ENCODE measurements at places on chromosomes 5 and 9.

- DNase-seq = no peak
Observed at GRCh38 chr9:137294091-137294680, 7.9 kb downstream of the NRARP start.

- no peak for DNase-seq
Observed at GRCh38 chr9:131722255-131722654, 17.6 kb downstream of the RAPGEF1 start.

GRCh38 chr5:433836-434235 is 9.1 kb upstream of the EXOC3 start:
- DNase-seq = no peak

DNA sequence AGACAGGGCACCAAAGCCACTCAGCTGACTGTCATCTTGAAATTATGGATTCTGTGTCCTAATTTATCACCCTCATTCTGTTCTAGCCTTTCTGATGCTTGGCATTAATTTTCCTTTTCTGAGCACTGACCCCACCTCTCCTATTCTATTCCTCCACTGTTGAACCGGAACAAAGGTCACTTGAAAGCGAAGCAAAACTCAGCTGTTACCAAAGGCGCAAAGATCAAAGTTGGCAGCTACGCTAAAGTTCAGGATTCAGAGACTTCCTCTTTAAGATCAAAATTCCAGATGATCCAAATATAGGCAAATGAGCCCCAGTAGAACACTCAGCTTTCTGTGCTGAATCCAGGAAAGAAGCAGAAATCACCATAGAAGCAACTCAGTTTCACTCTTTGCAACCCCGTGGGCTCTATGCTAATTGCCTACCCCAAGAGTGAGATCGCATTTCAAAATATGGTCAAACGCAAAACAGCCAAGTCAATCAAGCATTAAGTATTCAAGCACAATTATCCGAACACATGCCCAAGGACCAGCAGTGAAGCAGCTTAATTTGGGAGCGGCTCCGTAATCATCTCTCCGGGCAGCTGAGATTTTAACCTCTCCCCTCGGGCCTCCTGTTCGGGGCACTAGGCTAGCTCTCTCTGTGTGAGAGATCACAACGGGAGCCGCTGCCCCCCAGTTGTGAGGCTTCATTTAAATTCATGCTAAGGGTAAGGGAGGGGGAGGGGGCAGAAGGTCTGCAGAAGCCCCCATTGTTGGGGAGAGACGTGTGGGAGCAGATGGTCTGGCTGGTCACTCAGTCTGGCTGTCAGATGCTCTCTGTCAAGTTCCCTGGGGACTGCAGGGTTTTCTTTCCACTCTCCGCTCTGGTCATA is 288.6 kb downstream of the ELAVL2 start:
- DNase-seq = no peak

- no peak for DNase-seq
Observed at GRCh38 chr9:78938821-78939220, 632.9 kb upstream of the TLE4 start.

DNA sequence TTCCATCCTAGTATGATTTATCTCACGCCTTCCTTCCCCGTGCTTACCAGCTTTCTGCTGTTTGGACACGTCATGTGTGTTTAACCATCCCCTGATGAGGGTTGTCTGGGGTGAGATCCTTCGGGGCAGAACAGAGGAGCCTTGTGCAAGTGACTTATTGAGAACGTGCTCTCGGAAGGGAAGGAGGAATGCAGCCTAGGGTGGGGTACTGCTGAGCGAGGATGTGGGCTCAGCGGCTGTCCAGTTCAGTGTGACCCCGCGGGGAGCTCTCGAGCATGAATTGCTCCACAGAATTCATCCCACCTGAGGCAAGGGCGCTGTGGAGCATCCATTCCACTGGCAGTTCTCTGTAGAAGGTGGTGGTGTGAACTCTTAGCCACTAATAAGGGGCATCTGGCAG is 4.0 kb downstream of the MYOZ3 start:
- no peak for DNase-seq

GRCh38 chr9:108783326-108783725 is 72.5 kb downstream of the ACTL7B start:
- no peak for DNase-seq

- no peak for DNase-seq
Observed at GRCh38 chr5:163094492-163095180, 342.8 kb upstream of the CCNG1 start.

GRCh38 chr5:56671571-56671970 is 143.8 kb upstream of the MAP3K1 start:
- DNase-seq = no peak

DNA sequence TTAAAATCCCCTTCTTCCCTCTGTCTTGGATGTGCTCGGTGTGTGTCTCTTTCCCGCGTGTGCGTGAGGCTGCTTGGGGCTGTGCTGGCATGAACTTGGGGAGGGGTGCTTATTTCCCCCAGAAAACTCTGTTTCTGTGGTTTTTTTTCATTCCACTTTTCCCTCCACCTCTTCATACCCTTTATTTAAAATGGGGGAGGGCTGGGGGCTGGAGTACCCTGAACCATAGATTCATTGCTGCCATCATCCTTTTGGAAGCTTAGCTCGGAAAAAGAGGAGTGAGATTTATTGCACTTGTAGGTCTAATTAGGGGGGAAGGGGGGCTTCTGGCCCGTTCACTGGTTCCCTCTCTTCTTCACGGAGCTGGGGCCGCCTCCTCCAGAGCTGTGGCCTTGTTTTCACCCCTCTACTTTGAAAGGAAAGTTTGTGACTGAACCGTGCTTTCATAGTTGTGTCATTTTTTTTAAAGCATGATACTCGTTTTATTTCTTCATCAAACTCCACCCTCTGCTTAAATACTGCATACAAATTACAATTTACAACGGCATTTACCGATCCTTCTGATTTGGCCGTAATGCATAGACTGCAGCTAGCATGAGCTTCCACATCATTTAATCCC is 2.9 kb downstream of the NR2F1 start:
- no peak for DNase-seq

DNA sequence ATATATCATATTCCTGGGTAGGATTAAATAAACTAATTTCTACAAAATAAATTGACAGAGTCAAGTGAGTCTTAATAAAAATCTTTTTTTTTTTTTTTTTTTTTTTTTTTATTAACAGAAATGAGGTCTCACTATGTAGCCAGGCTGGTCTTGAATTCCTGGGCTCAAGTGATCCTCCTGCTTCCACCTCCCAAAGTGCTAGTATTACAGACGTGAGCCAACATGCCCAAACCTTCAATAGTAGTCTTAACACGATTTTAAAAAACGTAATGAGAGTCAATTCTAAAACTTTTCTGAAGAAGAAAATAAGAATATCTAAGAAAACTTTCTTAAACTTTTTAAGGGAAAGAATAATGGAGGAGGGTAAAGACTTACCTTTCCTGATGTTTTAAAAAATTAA is 84.2 kb downstream of the YIPF5 start:
- DNase-seq = no peak

DNA sequence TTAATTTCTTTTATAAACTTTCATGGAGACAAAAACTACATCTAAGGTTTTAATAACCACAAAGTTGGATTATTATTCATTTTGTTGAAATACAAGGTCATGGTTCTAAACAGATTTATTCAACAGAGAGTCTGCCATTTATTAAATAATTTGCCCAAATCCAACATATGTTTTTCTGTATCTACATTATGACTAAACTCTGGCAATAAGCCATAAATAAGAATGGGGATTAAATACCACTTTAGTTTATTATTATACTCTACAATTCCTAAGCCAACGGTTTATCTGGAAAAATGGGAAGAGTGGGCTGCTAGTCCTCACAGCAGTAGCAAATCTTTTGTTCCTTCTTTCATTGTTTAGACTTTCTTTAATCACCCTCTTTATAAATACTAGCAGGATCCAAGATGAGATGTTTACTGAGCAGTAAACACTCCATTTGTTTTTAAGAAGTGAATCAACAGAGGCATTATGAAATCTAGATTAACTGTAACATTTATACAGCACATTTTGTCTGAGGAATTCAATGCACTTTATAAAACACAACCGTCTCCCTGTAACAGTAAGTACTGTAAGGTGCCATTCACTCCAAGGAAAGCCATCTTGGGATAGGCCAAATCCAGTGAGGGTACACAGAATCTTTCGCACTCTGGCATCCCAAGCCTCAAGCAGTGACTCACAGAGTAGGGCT is 89.7 kb downstream of the DROSHA start:
- no peak for DNase-seq

- DNase-seq = no peak
Observed at GRCh38 chr5:148999741-149000140, 63.1 kb downstream of the SH3TC2 start.

DNA sequence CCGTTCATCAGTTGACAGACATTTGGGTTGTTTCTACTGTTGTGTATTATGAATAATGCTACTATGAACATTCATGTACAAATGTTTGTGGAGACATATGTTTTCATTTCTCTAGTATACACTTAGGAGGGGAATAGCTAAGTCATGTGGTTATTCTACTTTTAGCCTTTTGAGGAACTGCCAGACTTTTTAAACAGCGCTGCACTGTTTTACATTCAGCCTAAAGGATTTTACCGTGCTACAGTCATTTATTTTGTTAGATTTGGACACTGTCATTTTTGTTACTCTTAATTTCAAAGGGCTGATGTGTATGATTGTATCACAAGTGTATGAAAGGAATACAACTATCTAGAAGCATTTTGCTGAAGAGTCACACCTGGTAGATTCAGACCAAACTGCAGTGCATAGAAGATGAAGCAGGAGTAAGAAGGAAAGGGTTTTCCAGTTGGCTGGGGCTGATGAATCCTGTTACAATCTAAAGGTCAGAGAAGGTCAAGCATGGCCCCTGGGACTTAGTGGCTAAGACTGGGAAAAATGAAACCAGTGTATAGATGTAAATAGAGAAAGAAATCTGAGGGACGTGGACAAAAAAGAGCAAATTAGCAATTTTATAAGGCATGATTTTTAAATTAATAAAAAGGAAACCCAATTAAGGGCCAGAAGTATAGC is 509.7 kb downstream of the PSAT1 start:
- no peak for DNase-seq

DNA sequence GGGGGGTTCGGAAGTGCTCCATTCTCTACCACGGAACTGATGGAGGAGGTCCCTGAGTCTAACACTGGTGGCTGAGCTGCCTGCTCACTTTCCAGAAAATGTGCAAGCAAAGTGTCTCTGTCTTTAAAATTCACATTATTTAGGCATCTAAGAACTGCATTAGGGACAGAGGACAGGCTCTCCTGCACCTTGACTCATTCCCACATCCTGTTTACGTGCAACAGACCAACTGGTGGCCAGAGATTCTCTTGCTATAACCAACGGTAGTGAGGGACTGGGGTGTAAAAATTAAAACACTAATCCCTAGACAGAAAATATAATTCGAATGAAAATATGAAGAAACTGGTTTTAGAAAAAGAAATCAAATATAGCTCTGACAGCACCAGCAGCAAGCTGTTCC is 320.9 kb downstream of the IRX2 start:
- DNase-seq = no peak

DNA sequence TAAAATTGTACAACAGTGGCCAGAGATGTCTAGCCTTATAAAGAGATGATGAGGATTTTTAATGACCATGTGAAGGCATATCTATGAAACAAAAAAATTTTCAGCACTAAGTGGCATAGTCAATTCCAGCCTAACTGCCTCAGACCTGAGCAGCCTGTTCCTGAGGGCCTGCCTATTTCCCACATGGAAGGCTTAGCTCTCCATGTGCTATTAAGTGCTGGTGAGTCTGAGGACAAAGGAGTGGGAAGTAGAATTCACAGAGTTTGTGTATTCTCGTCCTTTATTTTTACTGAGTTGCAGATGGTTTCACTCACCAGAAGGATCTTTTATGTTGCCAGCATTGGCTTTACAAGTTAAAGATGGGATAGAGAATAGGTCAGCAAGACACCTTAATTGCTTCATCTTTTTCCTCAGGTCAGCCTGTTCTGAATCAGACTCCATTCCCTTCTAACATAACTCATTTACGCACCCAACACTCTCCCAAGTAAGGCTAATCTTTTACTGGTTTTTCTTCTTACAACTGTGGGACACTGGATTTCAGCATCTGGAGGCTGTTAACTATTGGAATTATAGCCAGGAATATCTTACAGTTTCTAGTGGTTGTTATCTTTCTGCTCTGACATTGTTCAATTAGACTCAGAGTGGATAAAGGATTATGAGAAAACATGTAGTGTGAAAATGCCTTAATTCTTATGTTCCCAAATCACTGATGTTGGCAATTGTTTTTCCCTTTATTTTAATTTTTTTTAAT is 76.8 kb downstream of the ISOC1 start:
- DNase-seq = no peak

DNA sequence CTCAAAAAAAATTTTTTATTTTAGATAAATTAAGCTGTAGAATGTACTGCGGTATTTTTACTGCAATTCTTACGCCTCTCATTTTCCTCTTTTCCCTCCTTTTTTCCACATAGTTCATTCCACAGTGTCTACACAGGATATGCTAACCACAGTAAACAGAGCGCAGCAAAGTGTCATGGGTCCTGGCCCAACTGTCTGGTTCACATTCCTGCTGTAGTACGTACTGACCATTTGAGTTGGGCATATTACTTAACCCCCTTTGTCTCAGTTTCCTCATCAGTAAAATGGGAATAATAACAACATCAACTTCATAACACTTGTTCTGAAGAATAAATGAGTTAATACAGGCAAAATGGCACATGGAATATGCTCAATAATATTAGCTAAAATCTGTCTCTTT is 41.6 kb downstream of the SLC44A1 start:
- DNase-seq = no peak

DNA sequence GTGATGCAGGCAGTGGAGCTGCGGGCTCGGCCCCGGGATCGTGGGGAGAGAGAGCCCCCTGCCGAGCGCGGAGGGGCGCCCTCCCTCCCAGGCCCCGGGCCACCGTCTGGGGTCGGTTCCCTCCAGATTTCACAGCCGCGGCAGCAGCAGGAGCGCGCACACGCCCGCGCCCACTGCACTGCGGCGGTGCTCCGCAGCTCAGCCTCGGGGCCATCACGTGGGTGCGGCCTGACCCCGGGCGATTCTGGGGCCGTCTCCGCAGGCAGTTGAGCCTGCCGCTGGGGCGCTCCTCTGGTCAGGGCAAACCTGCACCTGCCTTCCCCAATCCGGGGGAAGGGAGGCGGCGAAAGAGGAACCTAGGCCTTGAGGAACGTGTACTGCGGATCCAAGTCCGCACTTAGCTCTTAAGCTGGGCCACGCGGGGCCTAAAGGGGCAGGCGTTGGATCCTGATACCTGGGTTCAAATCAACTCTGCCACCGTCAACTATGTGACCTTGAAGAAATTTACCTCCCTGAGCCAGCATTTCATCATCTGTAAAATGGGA is 9.4 kb upstream of the DELE1 start:
- DNase-seq = no peak

DNA sequence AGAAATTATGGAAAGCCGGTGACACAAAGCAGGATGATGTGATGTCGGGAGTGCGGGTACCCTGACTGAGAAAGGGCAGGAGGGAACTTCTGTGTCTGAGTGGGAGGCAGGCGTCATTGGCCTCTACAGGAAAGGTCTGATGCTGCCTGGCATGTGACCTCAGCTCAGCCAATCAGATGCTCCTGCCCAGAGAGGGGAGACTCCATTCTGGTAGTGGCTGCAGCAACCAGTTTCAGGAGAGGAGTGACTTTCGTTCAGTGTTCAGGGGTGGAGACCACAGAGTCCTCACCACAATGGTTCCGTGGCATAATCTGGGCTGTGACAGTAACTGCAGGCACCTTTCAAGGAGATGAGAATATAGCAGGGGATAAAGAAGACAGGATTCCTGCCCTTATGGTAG is 6.7 kb upstream of the SFXN1 start:
- no peak for DNase-seq

GRCh38 chr5:135038813-135039270 is 4.8 kb upstream of the PITX1 start:
- no peak for DNase-seq

- DNase-seq = no peak
Observed at GRCh38 chr5:17400724-17401469, 97.1 kb upstream of the TAF11L2 start.

Data from stimulated activated CD8-positive, alpha-beta memory T cell treated with anti-CD3 and anti-CD28 coated beads, Interleukin-4, amount 100 ng/mL, for 4 hours (primary cell).